Osteoblast (primary cell): ENCODE measurements at places on chromosomes 4 and X. TPM values are rescaled to one million over a fixed set of nuclear protein-coding genes. Genes with fewer than 3 reads are reported as not detected.

GRCh38 chr4:163109967-163110366, 56.7 kb downstream of the NAF1 start:
- no peak for DNase-seq
- H3K27ac ChIP-seq, result no peak overlapping the region
- H3K36me3 ChIP-seq, result no peaks in the 10 kb centered on the region
- no peaks in the 10 kb centered on the region for H3K27me3 ChIP-seq
- H3K4me1 ChIP-seq, result no peaks in the 10 kb centered on the region

MAGEA4 gene
- total RNA-seq, result not detected in 2 replicates

- H3K4me1 ChIP-seq, result no peaks in the 10 kb centered on the region
- H3K36me3 ChIP-seq, result no peaks in the 10 kb centered on the region
- H3K27me3 ChIP-seq, result no peaks in the 10 kb centered on the region
- no peak within 1 kb of the TSS for H3K27ac ChIP-seq
- no peak within 1 kb of the TSS for H3K4me3 ChIP-seq
Measured at GRCh38 chr4:37244583-37245390, at the start of gene NWD2. Gene NWD2 (plus strand): TSS chr4:37244743. CDS start chr4:37245068, 325 bp downstream.

SLC9A7 gene
- 42.0 and 43.6 TPM in 2 replicates for total RNA-seq

DNA sequence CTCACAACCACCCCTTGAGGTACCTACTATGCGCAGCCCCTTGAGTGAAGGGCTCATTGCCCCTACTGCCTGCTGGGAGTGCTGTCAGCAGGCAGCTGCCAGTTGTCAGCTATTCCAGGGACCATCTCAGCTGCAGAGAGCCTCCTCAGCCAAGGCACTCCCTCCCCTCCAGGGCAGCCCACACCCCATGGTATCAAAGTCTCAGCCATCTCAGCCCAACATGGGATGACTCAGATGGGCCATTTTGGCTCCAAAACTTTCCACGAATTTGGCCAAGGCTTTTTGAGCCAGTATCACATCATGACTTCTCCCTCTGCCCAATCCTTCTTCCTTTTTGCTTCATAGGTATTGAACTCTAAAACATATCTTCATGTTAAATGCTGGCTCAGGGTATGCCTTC, 61.4 kb upstream of the MAP3K15 start:
- H3K36me3 ChIP-seq, result no peaks in the 10 kb centered on the region

GRCh38 chr4:118313098-118313497, 39.7 kb downstream of the PRSS12 start:
- H3K4me3 ChIP-seq, result no peak overlapping the region
- H3K4me1 ChIP-seq, result no peaks in the 10 kb centered on the region
- H3K27ac ChIP-seq, result no peak overlapping the region
- DNase-seq, result no peak
- H3K36me3 ChIP-seq, result peaks cover 6% of the 10 kb centered on the region
- H3K27me3 ChIP-seq, result no peaks in the 10 kb centered on the region

DNA sequence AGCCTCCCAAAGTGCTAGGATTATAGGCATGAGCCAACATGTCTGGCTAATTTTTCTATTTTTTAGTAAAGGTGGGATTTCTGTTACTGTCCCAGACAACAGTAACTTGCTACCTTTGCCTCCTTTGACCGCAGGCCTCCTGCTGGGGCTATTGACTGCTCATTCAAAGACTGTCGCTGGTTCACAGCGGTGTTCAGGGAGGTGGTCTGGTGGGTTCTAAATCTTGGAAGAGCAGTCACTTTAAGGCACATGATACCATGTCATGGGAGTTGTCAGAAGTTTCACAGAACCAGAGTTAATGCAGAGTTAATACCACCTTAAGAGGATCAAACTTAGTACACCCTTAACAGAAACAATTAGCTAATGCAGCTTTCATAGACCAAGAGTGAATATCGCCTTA, 3.8 kb downstream of the ASMT start:
- no peak for DNase-seq
- H3K27ac ChIP-seq, result no peak overlapping the region
- no peaks in the 10 kb centered on the region for H3K27me3 ChIP-seq
- H3K4me3 ChIP-seq, result no peak overlapping the region
- H3K36me3 ChIP-seq, result no peaks in the 10 kb centered on the region
- no peaks in the 10 kb centered on the region for H3K4me1 ChIP-seq

DNA sequence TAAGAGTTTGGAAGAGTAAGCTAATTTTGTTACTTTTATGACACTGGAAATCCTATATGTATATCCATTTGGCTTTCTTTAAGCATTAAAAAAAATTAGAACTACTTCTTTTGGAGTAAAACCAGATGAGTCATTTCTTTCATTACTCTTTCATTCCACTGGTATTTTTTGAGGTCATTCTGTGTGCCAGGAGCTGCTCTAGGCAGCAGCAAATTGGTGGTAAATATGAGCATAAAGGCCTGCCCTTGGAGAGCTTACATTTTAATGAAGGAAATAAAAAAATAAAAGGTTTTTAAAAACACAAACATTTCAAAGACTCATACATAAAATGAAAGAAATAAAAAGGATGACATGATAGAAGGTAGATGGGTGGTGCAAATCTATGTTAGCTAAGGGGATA, 37.4 kb downstream of the MID1 start:
- H3K4me3 ChIP-seq, result no peak overlapping the region
- H3K4me1 ChIP-seq, result peaks cover 13% of the 10 kb centered on the region
- no peak overlapping the region for H3K27ac ChIP-seq
- H3K36me3 ChIP-seq, result no peaks in the 10 kb centered on the region

- no peaks in the 10 kb centered on the region for H3K27me3 ChIP-seq
- H3K27ac ChIP-seq, result no peak overlapping the region
- no peak overlapping the region for H3K4me3 ChIP-seq
- H3K4me1 ChIP-seq, result no peaks in the 10 kb centered on the region
- H3K36me3 ChIP-seq, result no peaks in the 10 kb centered on the region
Measured at GRCh38 chr4:112185334-112185733, 40.1 kb downstream of the FAM241A start.

DNA sequence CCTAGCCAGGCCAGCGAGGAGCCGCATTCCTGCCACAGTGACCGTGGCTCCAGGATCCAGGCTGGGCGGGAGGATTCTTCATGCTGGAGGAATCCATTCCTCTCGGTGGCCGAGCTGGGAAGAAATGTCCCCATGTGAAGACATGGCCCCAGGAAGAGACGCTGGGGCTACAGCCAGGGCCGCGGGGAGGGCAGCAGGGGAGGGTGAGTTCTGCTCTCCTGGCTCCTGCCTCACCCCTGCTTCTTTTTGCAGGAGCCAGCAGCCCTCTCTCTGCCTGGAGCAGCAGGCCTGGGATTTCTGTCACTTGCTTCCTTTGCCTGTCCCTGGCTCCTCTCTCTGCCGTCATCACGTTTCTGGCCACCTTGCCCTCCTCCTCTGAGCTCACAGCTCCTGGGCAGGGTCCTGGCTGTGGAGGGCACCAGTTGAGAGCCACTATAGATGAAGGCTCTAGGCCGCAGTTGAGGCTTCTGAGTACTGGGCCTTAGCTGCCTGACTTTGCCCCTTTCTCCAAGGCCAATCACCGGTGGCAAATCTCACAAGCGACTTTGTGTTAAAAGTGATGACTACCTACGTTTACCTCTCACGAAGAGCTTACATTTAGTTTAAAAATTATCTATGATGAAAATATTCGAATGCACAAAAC, 48.3 kb downstream of the ENPP6 start:
- no peaks in the 10 kb centered on the region for H3K27me3 ChIP-seq
- no peaks in the 10 kb centered on the region for H3K36me3 ChIP-seq
- no peak overlapping the region for H3K27ac ChIP-seq
- no peaks in the 10 kb centered on the region for H3K4me1 ChIP-seq
- no peak overlapping the region for H3K4me3 ChIP-seq

PCDH7 gene
- 0.72 and 3.8 TPM in 2 replicates for total RNA-seq

DNA sequence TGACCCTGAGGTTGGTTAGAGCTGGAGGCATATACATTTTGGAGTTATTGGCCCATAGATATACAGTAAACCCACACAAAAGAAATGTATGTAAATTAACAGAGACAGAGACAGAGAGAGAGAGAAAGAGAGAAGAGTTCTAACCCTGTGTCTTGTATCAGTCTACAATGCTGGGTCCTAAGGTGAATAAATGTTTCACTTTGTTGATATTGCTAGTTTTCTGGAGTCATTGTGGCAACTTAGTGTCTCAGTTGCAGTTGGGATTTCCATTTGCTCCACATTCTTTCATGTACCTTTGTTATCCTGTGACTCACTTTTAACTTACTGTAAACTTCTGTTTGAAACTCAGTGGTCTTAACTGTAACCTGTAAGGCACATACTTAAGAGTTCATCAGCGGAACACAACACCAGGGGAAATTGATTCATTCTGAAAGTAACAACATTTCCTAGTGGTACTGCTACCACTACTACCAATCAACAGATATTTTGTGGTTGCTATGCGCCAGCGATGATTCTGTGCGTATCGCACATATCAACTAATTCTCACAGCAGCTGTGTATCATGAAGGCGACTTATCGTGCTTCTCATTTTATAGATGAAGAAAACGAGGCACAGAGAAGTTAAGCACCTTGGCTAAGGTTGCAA, 38.5 kb upstream of the ETDA start:
- H3K27me3 ChIP-seq, result no peaks in the 10 kb centered on the region
- no peaks in the 10 kb centered on the region for H3K36me3 ChIP-seq
- H3K27ac ChIP-seq, result no peak overlapping the region

RNF113A gene
- 15.3 and 15.9 TPM in 2 replicates for total RNA-seq

DNA sequence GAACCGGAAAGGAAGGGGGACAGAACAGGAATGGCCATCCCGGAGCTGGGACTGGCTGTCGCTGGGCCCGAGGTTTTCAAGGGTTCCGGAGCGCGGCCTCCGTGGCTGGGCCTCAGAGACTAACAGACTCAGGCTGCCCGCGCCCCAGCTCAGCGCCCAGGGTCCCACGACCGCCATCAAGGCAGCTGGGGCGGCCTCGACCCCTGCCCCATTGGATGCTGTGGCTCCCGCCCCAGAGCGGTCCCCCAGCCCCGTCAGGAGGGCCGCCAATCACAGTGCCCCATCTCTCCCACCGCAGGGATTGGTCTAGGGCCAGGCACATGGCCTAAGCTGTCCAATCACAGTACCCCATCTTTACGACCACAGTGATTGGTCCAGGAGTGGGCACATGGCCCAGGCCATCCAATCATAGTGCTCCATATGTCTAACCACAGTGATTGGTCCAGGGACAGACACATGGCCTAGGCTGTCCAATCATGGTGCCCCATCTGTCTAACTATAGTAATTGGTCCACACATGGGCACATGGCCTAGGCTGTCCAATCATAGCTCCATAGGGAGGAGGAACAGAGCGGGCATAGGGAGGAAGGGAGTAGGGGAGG, 105.3 kb upstream of the NKX1-1 start:
- no peak for DNase-seq
- no peaks in the 10 kb centered on the region for H3K36me3 ChIP-seq
- H3K4me1 ChIP-seq, result no peaks in the 10 kb centered on the region
- peaks cover 8% of the 10 kb centered on the region for H3K27me3 ChIP-seq
- H3K4me3 ChIP-seq, result no peak overlapping the region
- no peak overlapping the region for H3K27ac ChIP-seq

DNA sequence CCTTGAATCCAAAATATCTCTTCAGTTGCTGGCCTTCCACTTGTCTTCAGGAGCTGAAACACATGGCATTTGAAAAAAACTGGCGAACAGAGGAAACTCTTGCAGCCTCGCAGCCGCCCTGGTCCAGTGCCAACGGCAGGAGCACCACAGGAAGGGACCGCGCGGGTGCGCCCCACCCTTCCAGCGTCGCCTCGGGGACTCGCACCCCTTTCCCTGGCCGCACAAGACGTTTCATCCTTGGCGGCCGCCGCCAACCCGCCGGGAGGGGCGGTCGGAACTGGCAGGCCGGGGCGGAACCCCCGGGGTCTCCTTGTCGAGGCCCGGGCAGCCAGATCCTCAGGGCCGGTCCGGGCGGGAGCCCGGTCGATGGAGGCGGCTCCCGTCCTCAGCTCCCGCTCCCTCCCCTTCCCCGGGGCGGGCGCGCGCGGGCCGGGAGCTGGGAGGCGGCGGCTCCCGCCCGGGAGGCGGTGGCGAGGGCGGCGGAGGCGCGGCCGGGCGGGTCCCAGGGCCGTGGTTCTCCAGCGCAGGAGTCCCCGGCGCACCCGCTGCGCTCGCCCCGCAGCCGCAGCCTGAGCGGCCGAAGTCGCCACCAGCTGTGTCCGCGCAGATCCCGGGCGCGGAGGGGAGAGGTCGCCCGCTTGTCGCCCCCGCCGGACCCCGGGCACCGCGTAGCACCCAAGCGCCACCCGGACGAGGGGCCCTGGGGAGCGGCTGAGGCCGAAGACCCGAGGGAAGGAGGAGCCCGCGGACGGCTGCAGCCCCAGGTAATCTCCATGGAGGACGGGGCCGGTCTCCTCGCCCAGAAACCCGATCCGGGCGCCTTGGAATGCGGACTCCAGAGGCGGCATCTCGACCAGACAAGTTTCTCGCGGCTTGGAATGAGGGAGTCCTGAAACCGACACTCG, 886 bp upstream of the NDST3 start:
- peaks cover 31% of the 10 kb centered on the region for H3K27me3 ChIP-seq
- H3K36me3 ChIP-seq, result no peaks in the 10 kb centered on the region
- no peaks in the 10 kb centered on the region for H3K4me1 ChIP-seq

BEX1 gene
- 4.4 and 4.7 TPM in 2 replicates for total RNA-seq

- no peak overlapping the region for H3K27ac ChIP-seq
- H3K36me3 ChIP-seq, result no peaks in the 10 kb centered on the region
- H3K27me3 ChIP-seq, result no peaks in the 10 kb centered on the region
- no peaks in the 10 kb centered on the region for H3K4me1 ChIP-seq
- no peak for DNase-seq
- no peak overlapping the region for H3K4me3 ChIP-seq
Measured at GRCh38 chr4:89797117-89797516, 39.8 kb downstream of the SNCA start.

AWAT2 gene
- not detected in 2 replicates for total RNA-seq
